Pons (tissue), 1 donor: ENCODE measurements at places on chromosomes 5 and 9.

- DNase-seq: no peak
These were observed 26.7 kb downstream of the ECM2 start for GRCh38 chr9:92509050-92509449.

GRCh38 chr9:125255781-125256391 lies 5.7 kb upstream of the GAPVD1 start:
- no peak for DNase-seq

DNA sequence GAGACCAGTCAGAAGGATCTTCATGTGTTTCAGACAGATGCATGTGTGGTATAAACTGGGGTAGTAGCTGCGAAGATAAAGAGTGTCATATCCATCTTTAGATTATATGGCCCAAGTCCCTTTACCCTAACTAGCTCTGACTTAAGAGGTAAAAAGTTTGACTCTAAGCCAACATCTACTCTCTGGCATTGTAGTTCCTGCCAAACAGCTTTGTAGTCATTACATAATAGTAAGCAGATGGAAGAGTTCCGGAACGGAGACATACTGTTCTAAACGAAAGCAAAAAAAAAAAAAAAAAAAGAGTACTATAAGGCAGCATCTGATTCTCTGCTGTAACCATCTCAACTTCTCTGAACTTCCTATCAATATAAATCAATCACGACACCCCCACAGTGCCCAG lies 48.8 kb downstream of the CEMIP2 start:
- no peak for DNase-seq

DNA sequence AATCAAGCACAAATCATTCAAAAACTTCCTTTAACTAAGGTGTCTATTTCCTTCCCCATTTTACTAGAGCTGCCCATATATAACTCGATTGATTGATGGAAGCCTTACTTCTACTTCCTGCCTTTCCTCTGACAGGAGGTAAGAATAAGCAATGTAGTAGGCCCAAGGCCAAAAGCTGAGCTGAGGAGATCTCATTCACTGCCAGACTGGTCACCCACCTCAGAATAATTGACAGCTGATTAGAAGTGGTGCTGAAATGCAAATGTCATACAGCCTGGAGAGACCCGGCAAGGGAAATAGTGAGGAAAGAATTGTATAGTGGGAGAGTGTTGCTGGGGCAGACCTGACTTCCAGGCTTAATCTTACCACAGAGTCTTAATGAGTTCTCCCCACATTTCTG lies 239.9 kb downstream of the SAXO1 start:
- DNase-seq: no peak

DNA sequence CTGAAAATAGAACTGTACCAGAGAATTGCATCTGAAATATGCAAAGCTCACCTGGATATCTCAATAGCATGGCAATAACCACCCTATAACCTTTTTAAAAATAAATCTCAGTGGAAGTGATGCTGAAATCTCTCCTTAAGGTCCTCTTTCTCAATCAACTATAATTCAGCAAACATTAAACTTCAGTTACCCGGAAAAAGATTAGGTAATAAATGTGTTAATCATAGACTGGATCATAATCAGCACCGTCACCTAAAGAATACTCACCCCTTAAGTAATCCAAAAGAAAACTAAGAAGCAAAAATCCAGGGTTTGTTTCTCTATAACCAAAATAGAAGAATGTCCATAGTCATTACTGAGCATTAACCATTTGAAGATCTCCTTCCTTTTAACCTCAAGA lies 44.3 kb upstream of the DENND4C start:
- DNase-seq: no peak

GRCh38 chr9:77224746-77225312 lies 47.5 kb downstream of the VPS13A start:
- DNase-seq: no peak

- no peak for DNase-seq
These were observed 142.9 kb downstream of the DIRAS2 start for GRCh38 chr9:90499761-90500160.

GRCh38 chr5:380701-381309 lies 59.3 kb downstream of the AHRR start:
- DNase-seq: no peak

GRCh38 chr9:104482921-104483570 lies 21.0 kb upstream of the OR13F1 start:
- DNase-seq: no peak

DNA sequence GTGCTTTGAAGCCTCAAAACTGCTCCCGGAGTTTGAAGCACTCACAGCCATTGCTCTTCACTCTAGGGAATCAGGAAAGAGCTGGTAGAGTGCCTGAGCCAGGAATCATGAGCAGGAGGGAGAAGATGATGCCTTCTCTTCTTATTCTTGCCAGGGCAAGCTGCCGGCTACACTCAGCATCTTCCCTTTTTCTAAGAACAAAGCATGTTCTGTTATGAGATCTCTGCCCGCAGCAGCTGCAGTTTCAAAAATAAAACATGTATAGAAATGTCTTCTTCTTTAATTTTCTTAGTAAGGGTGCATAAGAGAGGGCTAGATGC lies 57.9 kb upstream of the RICTOR start:
- DNase-seq: peak; percentile 91

- DNase-seq: no peak
These were observed 1922.1 kb upstream of the WWC1 start for GRCh38 chr5:166369346-166369745.

GRCh38 chr9:37157726-37158377 lies 37.5 kb downstream of the ZCCHC7 start:
- DNase-seq: no peak

- no peak for DNase-seq
These were observed 16.4 kb upstream of the LPCAT1 start for GRCh38 chr5:1540166-1540565.

DNA sequence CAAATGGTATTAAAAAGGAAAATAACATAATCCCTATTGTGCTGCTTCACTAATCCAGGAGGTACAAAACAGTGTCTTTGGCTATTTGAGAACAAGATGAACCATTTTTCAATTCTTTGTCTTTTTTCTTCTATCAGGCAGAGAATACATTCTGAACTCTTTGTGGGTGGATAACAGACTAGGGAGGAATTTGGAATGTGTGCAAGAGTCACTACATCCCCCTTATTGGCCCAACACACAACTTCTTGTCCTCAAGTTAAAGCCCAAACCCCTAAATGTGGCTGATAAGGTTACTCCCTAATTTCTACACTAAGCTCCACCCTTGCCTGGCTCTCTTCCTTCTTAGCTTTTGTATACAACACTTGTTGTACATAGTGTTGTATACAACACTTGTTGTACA lies 342.7 kb upstream of the RFX3 start:
- no peak for DNase-seq

- no peak for DNase-seq
These were observed 61.8 kb downstream of the ELL2 start for GRCh38 chr5:95899829-95900228.

- DNase-seq: no peak
These were observed 186.4 kb downstream of the NMUR2 start for GRCh38 chr5:152218694-152219093.

- no peak for DNase-seq
These were observed 60.9 kb downstream of the RAI14 start for GRCh38 chr5:34716986-34717385.
